Stimulated activated naive CD4-positive, alpha-beta T cell treated with Interleukin-2 at 50 U/mL for 16 hours (primary cell): ENCODE measurements at places on chromosomes 2 and 18.

DNA sequence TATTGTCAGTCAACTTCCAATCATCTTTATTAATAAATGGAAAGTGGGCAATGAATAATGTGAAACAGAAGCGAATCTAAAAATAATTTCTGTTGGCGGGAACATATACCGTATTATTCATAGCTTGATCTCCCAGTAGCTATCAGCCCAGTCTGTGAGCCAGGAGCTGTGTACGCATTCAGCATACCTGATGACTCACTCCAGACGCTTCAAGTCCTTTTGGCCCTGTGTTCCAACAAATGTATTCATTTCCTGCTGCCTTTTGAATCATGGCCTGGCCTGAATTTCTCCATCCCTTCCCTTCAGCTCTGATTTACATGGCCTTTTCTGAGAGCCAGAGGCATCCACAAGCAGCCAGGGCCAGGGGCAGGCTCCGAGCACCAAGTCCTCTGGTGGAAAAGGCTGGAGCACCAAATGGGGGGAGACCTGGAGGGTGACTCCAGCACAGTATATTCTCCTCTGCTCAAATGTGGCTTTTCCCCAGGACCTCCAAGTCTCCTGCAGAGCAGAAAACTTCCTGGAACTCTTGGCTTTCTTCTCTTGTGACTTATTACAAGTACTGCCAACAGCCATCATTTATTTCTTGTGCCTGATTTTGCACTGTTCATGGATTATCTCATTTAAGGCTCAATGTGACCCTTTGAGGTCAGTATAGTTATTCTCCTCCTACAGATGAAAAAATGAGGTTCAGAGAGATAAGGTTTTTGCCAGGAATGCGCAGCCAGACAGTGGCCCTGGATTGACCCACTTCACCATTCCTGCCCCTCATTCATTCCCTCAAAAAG lies 108.7 kb downstream of the EN1 start:
- DNase-seq, result no peak

DNA sequence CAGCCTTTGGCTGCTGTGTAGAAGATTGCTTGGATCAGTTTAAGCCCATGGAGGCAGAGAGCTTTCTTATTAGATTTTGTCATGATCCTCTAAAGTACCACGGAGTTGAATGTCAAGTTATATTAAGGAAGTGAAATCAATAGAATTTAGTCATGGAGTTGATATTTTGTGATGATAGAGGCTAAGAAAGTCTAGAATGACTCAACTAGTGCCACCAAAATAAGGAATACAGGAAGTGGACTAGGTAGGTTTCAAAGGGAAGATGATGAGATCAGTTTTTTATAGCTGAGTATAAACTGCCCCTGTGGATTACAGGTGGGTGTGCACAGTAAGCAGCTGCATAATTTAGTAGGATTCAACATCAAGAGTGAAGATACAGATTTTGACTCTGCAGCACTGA lies 25.2 kb downstream of the FBXO36 start:
- no peak for DNase-seq

- DNase-seq, result no peak
Observed at GRCh38 chr2:54208364-54209240, 47.4 kb downstream of the TSPYL6 start.

DNA sequence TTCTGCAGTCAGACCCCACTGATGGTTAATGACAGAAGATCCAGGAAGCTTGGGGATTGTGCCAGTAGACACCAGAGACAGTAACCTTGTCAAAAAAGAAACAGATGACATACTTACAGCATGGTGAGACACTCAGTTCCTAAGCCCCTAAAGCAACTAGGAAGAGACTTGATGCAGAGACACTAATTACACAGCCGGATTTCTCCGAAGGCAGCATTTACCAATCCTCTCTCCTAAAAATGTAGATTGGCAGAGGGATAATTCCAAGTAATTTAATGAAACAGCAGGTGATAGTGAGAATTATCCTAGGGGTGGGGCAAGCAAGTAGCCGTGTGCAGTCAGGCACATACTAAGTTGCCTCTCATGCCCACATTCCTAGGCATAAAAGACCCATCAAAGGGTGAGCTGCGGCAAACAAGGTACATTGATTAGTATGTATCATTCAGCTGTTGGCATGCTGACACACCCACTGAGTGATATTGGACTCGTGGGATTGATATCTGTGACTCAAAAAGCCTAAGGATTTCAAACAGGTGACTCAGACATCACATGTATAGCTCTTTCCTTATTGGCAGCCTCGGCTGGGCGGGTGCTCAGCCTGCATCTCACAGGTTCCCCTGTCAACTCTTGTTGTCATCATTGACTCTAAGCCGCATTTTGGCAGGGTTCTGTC lies 296.7 kb upstream of the ATP5MC3 start:
- DNase-seq, result no peak

GRCh38 chr2:110995911-110996310 lies 124.8 kb upstream of the BCL2L11 start:
- DNase-seq, result no peak

GRCh38 chr18:75291460-75291859 lies 80.9 kb downstream of the TSHZ1 start:
- DNase-seq, result no peak

- DNase-seq, result no peak
Observed at GRCh38 chr18:12034241-12035100, 53.2 kb downstream of the IMPA2 start.

DNA sequence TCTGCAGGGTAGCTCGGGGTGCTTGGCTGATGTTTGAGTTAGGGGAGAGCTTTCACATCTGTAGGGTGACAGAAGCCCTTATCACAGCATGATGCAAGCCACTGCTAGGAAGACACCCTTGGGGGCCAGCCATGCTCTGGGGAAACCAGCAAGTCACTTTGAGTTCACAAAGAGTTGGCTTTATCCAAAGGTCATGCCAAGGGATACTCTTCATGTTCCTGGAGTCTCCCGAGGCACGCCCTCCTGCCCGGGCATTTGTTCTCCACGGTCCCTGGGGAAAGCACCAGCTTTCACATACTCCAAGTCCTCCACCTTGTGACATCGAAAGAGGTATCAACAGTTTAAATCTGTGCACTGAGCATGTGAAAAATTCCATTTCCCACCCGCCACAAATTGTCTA lies 227.7 kb downstream of the VAPA start:
- no peak for DNase-seq

- DNase-seq, result no peak
Observed at GRCh38 chr2:13524492-13524891, 807.8 kb downstream of the TRIB2 start.
